AG10803 (cell line): ENCODE measurements at places on chromosomes 13 and 19.

DNA sequence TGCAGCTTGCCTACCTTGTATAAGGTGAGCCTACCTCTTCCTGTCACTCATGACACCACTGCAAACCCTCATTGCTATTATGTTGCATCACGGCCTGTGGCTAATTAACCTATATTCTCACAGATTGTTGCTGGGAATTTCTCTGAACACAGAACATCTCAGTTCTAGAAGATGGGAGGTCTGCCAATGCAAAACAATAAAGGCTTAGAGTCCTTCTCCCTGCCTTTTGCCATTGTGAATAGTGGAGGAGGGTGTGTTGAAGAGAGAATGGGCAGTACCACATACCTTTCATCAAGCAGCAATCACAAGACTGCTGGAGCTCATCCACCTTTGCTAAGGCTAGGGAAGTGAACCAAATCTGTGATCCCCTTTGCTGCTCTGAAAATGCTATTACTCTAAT lies 34.4 kb downstream of the WDFY2 start:
- peak; percentile 40 for DNase-seq

DNA sequence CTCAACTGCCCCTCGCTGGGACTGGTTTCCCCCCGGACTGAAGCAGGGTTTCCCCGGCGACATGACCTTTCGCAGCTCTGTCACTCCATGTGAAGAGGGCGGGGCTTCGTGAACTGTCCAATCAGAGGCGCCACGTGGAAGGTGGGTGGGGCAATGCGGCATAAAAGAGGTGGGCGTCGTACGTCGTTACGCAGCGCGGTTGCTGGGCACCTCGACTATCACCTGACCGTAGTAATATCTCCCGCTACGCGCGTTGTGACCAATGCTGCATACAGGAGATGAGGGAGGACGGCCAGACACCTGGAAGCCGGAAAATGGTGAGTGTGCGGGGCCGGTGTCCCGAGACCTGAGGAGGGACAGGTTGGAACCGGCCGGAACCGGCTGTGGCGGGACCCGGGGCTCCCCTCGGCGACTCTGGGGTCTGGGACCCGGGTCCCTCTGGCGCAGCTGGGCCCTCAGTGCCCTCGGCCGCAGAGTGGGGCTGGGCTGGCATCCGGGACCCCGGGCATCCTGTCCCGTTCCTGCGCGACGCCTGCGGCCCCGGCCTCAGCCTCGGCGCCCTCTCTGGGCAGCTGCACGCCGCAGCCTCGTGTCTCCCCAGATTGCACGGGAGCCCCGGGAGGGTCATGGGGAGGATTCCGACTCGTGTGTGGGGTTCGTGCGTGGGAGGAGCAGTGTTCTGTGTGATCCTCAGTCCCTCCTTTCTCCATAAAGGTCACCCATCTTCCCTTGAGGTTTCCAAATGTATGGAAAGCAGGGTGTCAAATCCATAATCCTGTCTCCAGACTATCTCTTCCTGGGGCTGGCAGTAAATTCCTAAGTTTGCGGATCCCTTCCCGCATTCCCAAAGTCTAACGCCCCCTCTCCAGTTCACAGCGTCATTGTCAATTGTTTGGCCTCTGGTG lies 32.2 kb downstream of the ZNF136 start:
- peak; percentile 26 for DNase-seq

- DNase-seq: no peak
These were observed 92.3 kb downstream of the URI1 start for GRCh38 chr19:30034321-30034720.

DNA sequence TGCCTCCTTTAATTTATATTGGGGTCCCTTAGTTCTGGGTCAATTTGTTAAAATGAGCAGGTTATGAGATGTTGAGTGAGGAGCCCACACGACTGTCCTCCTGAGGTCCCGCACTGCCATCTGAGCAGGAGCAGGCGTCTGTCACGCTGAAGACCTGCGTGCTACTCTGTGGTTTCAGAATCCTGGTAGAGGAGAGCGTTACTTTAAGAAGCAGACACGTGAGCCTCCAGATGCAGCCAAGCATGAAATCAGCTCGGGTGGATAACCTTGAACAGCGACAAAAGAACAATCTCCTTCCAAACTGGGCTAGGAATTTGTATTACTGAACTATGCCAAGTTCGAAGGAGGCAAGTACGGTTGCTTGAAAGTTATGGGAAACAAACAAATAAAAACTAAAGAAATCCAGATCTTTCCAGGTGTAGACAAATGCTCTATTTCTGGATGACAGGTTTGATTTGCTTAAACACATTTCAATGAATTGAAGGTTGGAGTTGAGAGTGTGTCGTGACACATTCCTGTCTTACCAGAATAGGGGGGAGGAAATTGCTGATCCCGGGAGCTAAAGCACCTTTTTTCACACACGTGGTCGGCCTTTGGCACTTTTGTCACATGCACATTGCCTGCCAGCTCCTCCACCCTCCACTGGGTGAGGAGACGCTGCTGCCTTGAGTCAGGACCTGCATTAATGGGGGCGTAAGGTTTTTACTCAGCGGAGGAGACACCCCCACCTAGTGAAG lies 945.5 kb upstream of the SLC10A2 start:
- no peak for DNase-seq

DNA sequence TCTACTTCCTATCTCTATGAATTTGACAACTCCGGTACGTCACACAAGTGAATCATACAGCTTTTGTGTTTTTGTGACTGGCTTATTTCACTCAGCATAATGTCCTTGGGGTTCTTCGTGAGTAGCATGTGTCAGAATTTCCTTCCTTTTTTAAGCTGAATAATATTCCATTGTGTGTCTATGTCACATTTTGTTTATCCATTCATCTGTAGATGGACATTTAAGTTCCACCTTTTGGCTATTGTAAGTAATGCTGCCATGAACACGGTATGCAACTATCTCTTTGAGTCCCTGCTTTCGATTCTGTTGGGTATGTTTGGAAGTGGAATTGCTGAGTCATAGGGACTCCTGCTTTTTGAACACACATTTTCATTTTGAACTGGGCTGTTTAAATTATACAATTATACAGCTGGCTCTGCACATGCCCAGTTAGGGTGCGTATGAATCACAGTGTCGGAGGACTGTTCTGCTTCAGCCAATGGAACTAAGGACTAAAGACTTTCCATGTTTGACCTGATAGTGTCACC lies 43.0 kb upstream of the C13orf42 start:
- DNase-seq: peak; percentile 15

- DNase-seq: peak; percentile 15
These were observed 579.5 kb downstream of the DCT start for GRCh38 chr13:93899981-93900380.

- no peak for DNase-seq
These were observed 7.9 kb upstream of the PEAK3 start for GRCh38 chr19:2289714-2290435.

DNA sequence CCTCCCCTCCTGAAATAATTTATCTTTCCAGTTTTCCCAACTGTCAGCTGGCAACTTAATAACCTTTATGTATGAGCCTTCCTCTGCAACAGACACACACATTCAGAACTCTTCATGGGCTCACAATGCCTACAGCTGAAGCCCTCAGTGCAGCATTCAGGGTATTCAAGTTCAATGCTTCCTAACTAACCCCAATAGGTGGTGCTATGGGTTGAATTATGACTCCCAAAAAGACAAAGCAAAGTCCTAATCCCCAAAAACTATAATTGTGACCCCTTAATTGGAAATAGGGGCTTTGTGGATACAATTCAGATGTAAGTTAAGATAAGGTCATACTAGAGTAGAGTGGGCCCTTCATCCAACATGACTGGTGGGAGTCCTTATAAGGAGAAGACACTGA lies 202.2 kb downstream of the SUCLA2 start:
- peak; percentile 27 for DNase-seq
